ENCODE measurements at places on chromosomes 1 and 21.

DNA sequence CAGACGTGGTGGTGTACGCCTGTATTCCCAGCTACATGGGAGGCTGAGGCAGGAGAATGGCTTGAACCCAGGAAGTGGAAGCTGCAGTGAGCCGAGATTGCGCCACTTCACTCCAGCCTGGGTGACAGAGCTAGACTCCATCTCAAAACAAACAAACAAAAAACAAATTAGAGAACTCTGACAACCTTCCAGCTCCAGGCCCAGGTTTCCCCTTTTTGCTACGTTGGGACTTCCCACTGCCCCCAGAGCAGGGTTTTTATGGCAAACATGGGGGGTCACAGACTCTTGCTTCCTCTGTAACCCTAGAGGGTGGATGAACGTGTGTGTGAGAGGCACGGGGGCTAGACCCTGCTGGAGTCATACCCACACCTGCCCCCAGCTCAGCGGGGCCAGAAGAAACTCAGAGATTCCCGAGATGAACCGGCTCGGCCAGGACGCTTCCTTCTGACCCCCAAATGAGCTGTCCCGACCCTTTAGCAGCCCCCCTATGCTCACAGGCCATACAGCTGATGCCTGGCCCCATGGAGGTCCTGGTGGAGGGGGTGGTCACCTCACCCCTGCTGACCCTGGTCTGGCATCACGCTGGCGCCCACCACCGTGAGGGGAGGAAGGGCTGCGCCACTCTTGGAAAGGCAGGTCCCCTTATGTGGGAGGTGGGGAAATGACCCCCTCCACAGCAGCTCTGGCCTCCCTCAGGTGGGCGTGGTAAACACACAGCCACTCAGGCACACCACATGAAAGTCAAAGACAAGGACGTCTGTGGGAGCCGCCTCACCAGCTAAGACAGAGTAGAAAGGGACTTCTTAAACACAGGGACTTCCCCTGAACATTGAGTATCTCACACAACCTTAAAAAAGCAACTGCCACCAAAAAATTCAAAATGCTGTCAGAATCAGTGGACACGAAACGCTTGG, 7.1 kb downstream of the GPR157 start:
- no peak for DNase-seq

GRCh38 chr1:41672641-41673361, 188.3 kb upstream of the EDN2 start:
- DNase-seq, result no peak

DNA sequence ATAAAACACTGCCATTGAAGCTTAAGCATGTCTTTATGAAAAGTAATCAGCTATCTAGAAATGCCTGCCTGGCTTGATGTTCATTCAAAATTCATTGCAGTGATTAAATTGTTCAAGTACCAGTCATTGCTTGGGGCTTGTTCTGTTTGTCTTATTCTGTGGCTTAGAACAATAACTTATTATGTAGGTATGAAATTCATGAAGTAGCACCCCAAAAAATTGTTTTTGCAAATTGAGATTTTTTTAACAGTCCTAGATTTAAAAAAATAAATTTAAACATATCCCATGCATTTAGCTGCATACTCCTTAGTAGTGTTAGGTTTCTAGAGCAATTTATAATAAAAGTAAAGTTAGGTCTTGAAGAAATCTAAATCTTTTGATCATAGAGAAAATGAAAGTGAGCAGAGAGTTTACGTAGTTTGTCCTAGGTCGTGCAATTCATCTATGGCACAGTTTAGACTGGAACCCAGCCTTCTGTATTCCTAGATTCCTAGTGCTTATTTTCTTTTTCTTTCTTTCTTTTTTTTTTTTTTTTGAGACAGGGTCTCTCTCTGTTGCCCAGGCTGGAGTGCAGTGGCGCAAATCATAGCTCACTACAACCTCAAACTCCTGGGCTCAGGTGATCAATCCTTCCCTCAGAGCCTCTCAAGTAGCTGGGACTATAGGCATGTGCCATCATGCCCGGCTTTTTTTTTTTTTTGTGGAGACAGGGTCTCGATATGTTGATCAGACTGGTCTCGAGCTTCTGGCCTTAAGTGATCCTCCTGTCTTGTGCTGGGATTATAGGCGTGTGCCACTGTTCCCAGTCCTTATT, 9.3 kb downstream of the MIER1 start:
- DNase-seq, result no peak

DNA sequence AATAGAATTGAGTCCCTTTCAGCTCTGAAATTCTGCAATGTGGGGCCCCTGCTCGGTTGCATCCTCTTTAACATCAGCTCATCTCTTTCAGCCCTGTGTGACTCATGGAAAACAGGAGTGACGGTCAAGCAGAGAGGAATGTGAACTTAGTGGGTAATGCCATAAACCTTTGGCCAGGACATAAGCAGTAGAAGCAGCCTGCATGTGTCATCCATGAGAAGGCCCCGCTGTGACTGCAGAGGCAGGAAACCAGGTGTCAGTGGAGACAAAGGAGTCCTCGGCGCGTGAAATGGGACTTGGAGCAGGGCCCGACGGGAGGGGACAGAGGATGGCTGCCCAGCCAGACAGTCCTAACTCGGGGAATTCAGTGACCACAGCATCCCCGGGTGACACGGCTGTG, 21.1 kb upstream of the EPHB2 start:
- DNase-seq, result no peak

- no peak for DNase-seq
Measured at GRCh38 chr1:229011022-229011421, 259.9 kb upstream of the RAB4A start.

- no peak for DNase-seq
Measured at GRCh38 chr1:109241841-109242345, 7.4 kb upstream of the CELSR2 start.

GRCh38 chr1:50108497-50109059, at the start of gene ELAVL4:
TSS of gene ELAVL4 (plus strand) at chr1:50108920. CDS start at chr1:50109190, 270 bp downstream.
- DNase-seq, result peak; percentile 5

GRCh38 chr1:86507935-86508582, 38.8 kb upstream of the CLCA4 start:
- no peak for DNase-seq

Data from HL-60 (cell line).